ENCODE measurements at places on chromosomes 16 and 17.

- ATAC-seq = no peak
Measured at GRCh38 chr17:49365667-49366066, 3.6 kb upstream of the ZNF652 start.

DNA sequence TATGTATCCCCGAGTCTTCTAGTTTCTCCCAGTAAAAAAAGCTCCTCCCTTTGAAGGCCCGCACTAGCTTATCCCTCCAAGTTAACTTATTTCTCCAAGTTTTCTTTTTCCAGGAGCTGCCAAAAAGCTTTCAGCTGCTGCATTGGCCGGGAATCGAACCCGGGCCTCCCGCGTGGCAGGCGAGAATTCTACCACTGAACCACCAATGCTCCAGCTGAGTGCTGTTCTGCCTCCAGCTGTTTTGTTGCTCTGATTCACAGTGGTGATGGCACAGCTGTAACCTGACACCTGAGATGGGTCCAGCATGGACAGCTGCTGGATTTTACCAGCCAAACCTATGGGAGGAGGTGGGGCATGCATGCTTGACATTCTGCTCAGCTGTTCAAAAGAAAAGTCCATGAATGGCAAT is 22.1 kb downstream of the VAC14 start:
- peak; percentile 91 for ATAC-seq

- no peak for ATAC-seq
Measured at GRCh38 chr17:76473541-76473985, 6.2 kb downstream of the AANAT start.

DNA sequence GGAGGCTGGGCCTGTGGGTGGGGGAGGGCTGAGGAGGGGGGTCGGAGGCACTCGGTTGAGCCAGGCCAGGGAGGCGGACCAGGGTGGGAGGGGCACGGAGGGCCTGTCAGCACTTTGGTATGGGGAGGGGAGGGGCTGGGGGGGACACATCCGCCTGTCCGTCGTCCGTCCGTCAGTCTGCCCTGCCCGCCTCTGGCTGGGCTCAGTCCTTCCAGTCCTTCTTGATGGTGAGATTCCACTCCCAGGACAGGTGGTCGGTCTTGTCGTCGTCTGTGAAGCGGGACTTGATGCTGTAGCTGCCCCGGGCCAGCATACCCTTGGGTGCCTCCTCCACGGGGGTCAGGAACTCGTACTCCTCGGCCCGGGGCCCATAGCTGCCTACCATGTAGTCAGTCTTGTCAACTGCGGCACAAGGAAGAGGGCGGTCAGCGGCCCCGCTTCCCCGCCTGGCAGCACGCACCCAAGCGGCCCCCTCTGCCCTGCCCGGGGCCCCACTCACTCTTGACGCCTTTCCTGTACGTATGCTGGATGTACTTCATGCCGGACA is 2.4 kb downstream of the ARHGDIA start:
- peak; percentile 1 for ATAC-seq

- no peak for ATAC-seq
Measured at GRCh38 chr16:68070806-68071517, 14.2 kb upstream of the NFATC3 start.

GRCh38 chr17:81042606-81043005 is 7.7 kb downstream of the BAIAP2 start:
- ATAC-seq = no peak

DNA sequence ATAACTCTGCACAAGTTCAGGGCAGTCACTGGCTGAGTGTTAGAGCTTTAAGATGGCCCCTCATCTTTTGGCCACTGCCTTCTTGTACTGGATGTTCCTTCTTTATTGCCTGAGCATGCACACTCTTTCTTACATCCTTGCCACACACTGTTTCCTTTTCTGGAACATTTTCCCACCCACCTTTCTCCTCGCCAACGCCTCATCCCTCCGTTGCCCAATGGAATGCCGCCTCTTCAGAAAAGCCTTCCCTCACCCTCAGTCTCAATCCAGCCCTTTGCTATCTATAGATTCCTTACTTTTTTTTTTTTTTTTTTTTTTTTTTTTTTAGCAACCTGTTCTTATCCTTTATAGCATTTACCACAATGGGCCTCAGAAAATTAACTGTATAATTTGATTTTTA is 47.9 kb upstream of the RBFOX1 start:
- no peak for ATAC-seq

DNA sequence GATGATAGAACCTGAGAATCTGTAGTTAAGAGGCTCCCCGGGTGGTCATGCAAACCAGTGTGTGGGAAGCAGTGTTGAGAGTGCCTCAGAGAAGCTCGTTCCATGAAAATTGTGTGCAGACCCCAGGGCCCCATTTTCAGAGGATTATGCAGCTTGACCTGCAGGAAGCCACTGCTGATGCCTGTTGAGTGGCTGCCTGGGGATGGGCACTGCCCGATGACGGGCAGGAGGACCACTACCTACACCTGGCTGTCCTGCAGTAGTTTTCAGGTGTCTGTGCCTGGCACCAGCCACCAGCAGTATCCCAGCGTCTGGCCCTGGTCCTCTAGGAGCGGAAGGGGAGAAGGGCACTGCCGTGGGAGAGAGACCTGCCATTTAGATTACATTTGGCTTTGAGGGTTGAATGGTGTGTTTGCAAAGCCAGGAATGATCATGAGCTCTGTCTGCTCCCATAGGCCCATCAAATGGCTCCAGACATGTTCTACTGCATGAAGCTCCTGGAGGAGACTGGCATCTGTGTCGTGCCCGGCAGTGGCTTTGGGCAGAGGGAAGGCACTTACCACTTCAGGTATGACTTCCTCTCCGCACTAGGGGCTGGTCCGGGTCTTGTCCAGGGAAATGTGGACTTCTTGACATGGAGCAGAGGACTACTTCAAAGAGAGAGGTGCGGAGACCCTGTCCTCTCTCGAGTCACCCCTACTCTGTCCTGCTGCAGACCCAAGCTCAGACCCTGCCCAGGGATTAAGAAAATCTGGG is 42.5 kb downstream of the GPT2 start:
- ATAC-seq = no peak

- ATAC-seq = no peak
Measured at GRCh38 chr17:34081269-34081668, 173.8 kb upstream of the CCL2 start.

GRCh38 chr17:44911133-44912001 is 3.9 kb downstream of the GFAP start:
- peak; percentile 29 for ATAC-seq

DNA sequence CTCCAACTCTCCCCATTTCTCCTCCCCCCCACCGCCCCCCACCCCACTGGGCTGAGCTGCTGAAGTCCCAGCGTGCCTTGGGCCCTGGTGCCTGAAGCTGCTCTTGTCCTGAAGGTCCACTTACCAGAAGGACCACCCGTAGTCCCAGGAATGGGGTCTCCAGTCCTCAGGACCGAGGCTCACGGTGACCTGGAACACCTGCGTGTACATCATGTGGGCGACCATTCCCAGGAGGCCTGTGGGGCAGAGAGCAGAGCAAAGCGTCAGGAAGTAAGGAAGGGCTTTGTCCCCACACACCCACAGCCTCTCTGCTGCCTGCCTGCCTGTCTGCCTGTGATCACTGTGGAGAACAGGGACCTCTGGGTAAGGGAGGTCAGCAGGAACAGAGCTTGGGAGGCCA is 218.7 kb downstream of the GSG1L start:
- no peak for ATAC-seq

- ATAC-seq = peak; percentile 51
Measured at GRCh38 chr16:68426347-68426652, 22.0 kb downstream of the SMPD3 start.

- no peak for ATAC-seq
Measured at GRCh38 chr16:11118479-11118878, 137.5 kb downstream of the SOCS1 start.
